ENCODE measurements at places on chromosomes 11 and 22. TPM values are rescaled to one million over a fixed set of nuclear protein-coding genes. Genes with fewer than 3 reads are reported as not detected.
A peak's percentile ranks its signal among the peaks of the same experiment; 100 is the strongest.

DNA sequence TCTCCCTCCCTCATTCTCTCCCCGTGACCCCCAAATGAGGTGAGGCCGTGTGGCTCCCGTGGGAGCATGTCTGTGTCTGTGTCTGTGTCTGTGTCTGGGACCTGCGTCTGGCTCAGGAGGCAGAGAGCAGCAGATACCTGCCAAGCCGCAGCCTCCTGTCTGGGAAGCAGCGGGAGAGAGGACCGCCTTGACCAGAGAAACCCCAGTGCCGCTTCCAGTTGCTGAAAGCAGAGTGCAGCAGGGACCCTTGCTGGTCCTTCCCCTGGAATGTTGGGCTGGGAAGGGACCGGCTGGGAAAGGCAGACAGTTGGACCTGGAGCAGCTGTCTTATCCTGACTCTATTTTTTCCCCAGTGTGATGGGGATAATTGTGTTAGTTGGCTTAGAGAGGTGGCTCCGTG lies 525 bp downstream of the CSDC2 start:
- DNase-seq = no peak

DNA sequence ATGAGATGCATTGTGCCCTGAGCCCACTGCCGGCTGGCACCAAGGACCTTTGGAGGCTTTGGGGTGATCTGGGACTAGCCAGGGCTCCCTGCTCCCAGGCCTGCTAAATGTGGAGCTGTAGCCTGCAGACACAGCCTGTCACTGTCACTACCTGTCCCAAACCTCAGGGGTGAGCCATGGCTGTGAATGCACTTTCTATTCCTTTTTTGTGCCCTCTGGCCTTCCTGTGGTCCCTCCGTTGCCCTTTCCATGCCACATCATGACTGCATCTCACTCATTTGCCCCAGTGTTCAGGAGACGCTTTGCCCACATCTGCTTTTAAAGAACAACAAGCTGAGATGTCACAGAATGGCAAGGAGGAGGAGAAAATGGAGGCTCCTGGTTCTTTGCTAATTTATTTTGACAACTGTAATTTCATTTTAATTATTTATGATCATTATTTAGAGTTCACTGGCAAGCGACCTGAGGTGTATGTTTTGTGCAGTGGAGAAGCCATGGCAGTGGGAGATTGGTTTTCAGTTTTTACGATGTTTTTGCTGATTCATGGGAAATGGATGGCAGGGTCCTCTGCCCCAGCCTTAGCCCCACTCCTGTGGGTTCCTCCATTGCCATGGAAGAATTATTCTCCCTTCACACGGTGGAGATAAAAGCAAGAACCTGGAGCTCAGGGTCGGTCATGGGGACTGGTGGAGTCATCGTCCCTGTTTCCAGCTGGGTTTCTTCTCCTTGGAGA lies 69.2 kb downstream of the TSPAN18 start:
- DNase-seq = no peak

DNA sequence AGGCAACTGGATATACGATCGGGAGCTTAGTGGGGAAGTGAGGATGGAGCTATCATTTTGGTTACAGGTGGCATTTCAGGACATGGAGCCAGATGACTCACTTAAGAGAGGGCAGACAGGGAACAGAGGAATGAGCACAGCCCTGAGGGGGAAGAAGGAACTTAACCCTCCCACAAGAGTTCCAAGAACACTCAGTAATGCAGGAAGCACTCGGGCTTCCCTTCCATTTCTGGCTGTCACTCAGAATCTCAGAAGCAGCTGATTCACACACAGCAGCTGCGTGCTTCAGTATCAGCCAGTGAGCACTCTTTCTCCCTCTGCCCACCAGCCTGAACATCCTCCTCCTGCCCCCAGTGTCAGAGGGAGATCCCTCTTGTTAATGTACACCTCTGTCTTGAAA lies 34.8 kb downstream of the EFCAB6 start:
- DNase-seq = no peak

DNA sequence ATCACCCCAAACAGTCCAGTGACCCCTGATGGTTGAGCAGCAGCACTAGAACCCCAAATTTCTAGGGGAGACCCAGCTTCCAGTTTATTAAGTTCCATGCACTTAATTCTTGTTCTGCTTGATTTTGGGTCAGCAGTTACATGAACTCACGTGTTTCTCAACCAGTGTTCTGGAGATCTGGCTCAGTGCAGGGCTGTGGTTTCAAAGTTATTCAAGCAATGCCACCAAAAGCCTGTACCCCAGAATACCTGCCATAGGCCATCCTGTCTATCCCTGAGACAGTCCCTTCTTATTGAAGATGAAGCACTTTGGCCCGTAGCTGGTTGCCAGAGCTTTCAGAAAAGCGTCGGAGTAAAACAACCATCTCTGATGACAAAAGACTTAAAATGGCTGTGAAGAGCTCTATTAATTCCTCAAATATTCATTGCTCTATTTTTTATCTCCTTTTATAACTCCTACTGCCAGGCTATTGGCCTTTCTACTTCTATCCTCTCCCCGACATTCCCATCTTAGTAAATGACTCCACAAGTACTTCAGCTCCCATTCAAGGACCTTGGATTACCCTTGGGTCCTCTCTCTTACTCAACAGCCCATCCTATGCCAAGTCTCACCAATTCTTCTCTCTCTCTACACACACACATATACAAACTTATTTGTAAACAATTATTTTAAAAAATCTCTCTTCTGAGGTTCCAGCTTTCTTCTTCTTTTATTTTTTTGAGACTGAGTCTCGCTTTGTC lies 18.0 kb upstream of the VPREB1 start:
- DNase-seq = no peak

DNA sequence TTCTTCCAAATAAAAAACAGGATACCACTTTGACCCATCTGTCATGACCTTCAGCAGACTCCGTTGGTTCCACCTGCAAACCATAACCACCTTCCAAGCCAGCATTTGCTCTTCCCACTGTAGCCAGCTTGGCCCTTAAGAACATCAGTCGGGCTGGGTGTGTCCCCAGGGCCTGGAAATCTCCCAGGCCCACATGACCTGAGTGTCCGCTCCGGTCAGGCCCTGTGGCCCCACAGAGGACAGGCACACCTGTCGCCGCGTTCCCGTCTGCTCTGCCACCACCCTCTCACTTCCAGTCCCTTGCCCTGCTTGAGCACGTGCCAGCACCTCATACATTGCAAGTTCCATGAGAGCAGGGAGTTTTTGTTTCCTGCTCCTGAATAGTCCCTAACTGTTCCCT lies 65.7 kb upstream of the PITPNB start:
- no peak for DNase-seq

The TMEM132A gene
- total RNA-seq = 218 TPM

The NAGA gene
- total RNA-seq = 24.1 TPM

- DNase-seq = no peak
Observed at GRCh38 chr11:57648801-57649735, 644 bp downstream of the YPEL4 start.

DNA sequence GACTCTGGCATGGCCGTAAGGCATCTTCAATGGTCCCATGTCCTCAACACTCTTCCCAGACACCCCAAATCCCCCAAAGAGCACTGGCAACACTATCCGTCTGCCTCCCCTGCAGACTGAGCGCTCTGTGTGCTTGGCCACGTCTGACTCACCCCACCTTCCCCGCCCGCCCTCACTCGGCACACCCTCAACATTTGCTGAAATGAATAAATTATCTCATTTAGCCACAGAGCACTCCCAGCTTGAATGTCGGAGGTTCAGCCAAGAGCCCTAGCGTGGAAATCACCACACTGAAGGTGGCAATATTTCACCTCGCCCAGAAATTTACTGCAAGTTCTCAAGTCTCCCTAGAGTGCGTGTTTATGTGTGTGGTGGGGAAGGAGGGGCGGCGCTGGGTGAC lies 46.6 kb upstream of the TCF20 start:
- no peak for DNase-seq

DNA sequence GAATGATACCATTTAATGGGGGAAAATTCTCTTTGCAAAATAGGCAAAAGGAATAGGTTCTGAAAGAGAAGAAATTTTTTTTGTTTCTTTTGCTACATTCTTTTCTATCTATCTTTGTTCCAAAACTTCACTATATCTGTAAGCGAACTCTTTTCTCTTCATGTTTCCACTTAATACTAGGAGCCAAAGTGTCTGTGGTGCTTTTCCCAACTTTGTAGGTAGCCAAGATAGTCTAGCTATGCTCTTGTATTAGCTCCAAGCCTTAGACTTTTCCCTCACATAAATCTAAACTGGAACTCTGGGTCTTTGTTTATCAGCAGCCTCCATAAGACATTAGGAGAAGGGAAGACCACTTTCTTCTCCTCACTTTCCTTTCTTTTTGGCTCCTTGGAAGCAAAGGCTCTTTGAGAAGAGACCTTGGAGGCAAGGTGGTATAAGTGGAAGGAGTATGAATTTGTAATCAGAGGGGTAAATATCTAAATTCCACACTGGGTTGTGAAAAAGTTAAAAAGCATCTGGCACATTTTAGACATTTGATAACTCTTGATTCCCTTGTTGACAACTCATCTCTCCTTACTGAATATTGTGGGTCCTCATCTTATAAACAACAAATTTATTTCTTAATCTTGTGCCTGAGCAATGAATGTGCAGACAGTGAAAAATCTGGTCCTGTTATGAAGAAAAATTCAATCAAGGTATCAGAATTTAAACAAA lies 130.0 kb downstream of the EHF start:
- no peak for DNase-seq

The ANGPTL5 gene
- not detected for total RNA-seq

- no peak for DNase-seq
Observed at GRCh38 chr11:23688835-23689234, 808.0 kb upstream of the LUZP2 start.

The TIRAP gene
- 10.4 TPM for total RNA-seq

- DNase-seq = peak; percentile 74
Observed at GRCh38 chr22:28829358-28830181, 29.2 kb upstream of the XBP1 start.

GRCh38 chr11:102589047-102589459 lies 36.1 kb downstream of the MMP20 start:
- no peak for DNase-seq

DNA sequence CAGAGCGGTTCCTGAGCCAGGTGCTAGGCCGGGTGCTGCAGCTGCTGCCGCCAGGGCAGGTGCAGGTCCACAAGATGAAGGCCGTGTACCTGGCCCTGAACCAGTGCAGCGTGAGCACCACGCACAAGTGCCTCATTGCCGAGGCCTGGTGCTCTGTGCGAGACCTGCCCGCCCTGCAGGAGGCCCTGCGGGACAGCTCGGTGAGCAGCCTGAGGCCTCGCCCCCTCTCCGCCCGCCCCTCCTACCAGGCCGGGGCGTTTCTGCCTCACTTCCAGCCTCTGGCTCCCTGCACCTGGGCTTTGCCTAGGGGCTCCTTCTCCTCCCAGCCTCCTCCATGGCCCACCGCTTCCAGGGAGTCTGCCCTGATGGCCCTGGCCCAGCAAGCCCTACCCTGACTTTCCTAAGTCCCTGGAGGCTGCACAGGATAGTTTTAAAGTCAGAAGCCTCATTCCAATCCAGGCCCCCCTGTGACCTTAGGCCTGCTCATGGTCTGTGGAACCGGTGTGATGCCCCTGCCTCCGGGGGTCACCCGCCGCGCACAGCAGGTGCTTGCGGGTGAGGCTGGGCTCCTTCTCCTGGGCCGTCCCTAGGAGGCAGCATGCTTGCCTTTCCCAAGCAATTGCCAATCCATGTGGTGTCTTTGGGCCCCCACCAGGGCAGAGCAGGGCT lies 5.5 kb downstream of the TCIRG1 start:
- DNase-seq = no peak

DNA sequence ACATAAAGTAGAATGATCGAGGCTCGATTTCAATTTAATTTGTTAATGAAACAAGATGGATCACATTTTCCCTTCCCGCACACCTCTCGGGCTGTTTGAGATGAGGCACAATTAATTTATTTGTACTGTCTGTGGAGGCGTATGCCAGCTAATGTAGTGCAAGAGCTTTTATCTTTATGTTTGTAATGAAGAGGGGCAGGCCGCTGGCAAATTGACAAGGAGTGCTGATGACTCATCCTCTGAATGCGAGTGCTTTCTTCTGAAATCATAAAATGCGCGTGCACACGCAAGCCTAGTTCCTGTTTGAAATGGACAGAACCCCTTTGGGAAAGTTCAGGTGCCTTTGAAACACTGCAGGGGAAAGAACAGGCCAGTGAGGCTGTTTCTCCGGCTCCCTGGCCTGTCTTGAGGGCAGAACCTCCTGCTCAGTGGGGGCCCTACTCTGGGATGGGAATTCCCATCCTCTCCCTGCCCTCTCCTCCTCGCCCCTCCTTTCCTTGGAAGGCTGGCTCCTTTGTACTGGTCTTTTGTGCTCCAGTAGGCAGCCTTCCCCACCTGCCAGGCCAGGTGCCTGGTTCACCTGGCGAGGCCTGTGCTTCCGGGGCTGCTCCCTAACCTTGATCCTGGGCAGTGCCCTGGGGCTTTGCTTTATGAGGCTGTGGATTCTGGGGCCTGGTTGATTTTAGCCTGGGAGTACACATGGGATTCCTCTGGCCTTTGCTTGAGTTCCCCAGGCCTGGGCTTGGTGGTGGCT lies 50.3 kb downstream of the TEAD1 start:
- DNase-seq = no peak

GRCh38 chr11:1729692-1730011 lies 20.7 kb downstream of the IFITM10 start:
- DNase-seq = no peak

- no peak for DNase-seq
Observed at GRCh38 chr11:122108192-122108799, 7.7 kb downstream of the BLID start.

DNA sequence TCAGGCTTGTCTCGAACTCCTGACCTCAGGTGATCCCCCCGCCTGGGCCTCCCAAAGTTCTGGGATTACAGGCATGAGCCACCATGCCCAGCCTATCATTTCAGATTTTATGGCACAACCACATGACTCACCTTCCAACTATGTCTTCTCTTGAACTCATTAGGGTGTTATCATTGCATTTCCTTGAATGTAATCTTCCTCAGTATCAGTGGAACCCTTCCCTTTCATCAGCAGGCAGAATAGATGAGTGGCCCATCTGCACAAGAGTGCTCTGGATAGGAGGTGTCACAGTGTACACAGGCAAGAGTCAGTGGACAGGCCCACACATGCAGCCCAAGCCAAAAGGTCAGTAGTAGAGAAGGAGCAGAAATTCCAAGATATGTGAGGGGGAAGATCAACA lies 29.1 kb upstream of the AQP11 start:
- DNase-seq = no peak

- DNase-seq = no peak
Observed at GRCh38 chr11:94178331-94178730, 49.7 kb downstream of the PANX1 start.

DNA sequence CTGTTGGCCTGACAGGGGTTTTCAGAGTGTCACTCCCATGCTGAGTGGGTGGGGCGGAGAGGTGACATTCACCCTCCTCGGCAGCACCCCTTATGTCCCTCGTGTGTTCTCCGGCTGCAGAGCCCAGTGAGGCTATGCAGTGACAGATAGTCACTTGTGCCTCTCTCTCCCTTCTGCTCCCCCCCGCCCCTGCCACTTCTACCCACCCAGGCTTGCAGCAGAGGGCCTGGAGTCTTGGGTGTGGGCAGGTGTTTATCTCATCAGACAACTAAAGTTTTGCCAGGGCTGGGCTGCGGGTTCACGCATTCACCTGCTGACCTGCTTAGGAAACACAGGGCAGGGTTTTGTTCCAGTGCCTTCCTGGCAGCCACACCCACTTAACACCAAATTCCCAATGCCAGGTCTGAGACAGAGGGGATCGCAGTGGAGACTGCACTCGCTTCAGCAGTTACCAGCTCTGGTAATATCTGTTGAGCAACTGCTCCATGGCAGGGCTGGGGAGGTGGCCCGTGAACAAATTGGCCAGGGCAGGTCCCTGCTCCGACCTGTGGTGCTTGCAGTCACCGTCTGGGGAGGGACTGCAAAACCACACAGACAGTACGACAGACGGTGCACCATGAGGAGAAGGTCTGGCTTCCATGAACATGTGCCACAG lies 50.5 kb upstream of the ADA2 start:
- DNase-seq = no peak

All from type B pancreatic cell (in vitro differentiated cells).